Esophagus mucosa (tissue), 1 donor: ENCODE measurements at places on chromosomes 4 and X. TPM values are rescaled to one million over a fixed set of nuclear protein-coding genes. Genes with fewer than 3 reads are reported as not detected.

Gene FAM47E
- 0.20 TPM for total RNA-seq

Gene IL13RA1
- 82.2 TPM for total RNA-seq

DNA sequence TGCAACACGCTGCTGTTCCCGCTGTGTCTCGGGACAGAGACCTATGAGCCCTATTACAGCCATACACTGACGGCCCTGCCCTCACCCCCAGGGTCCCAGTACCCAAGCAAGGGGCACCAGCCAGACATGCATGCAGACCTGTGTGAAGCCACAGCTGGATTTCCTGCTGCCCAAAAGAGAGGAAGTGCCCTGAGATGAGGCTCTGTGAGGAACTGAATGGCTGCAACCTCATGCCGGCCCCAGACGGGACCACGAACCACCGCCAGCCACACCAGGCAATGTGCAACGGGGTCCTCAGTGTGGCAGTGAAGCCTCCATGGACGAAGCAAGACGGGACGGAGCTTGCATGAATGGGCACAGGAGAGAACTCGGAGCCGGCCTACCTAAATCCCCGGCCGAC lies 21.1 kb downstream of the CTBP1 start:
- no peak for ATAC-seq

Gene GPC4
- 2.7 TPM for total RNA-seq

- no peak for ATAC-seq
Observed at GRCh38 chr4:54986095-54986846, 139.1 kb downstream of the KDR start.

DNA sequence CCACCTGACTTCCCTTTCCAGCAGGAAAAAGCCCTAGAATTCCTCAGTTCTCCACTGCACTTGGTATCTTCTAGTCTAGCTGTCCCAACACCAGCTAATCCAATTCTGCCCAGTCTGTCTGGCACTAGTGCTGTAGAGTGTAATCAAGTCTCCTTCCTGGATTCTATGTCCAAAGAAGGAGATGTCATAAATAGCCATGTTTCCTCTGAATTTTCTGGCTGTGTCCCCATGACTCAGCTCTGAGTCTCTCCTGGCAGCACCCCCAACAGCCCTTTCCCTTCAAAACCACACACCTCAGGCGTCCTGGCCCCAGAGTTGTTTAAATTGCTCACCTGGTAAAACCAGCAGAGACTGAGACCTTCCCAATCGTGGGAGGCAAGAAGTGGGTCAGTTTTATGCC lies 197.2 kb downstream of the GRXCR1 start:
- no peak for ATAC-seq

DNA sequence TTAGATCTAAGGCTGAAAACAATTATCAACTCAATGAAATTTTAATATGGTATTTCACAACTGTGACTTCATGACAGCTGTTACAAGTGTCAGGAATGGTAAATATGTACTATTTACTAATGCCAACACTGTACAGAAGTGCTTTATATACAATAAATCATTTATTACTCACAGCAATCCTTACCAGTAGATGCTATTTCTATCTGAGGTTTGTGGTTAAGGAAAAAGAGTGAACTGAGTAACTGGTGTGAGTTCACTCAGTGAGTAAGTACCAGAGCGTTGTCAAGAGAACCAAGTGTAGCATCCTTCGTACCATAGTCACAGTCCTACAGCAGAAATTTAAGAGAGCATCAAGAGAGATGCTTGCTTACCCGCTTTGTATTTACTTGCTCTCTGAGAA lies 23.3 kb downstream of the MTHFD2L start:
- no peak for ATAC-seq

- ATAC-seq: no peak
Observed at GRCh38 chr4:98996765-98997068, 1.2 kb downstream of the METAP1 start.

Gene CXCL9
- total RNA-seq: not detected

- ATAC-seq: peak; percentile 0
Observed at GRCh38 chr4:48340276-48340964, 909 bp upstream of the SLAIN2 start.

Gene OPN1LW
- not detected for total RNA-seq

Gene BST1
- 0.80 TPM for total RNA-seq

DNA sequence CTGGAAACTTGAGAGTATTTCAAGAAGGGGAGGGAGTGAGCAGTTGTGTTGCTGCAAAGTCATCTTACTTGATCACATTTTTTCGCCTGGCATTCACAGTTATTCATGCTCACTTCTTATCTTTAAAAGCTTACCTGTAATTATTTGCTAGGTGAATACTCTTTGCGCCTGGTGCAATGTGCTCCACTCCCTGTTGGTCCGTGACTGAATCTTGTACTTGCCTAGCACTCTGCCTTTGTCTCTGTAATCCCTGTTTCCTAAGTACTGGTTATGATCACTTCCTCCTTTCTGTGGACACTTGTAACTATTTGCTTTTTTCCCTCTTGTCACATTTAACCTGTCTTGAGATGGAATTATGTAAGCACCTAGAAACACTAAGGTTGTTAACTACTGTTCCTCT lies 5.8 kb downstream of the BMP2K start:
- peak; percentile 86 for ATAC-seq

- no peak for ATAC-seq
Observed at GRCh38 chr4:56106180-56107147, 157.7 kb downstream of the CEP135 start.

DNA sequence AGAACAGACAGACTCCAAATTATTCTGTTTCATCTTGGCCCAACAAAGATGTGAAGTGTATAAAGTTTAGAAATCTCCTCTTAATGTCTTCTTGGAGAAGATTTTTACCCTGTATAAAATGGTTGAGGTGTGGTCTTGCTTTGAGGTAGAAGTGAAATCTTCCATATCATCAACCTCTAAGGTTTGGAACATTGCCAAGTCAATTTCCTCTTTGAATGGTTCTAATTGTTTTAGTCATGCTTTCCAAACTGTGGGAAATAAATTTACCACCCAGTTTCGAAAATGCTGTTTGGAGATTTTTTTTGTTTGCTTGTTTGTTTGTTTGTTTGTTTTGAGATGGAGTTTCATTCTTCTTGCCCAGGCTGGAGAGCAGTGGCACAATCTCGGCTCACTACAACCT lies 174.1 kb upstream of the ADAMTS3 start:
- no peak for ATAC-seq

Gene USP17L28
- not detected for total RNA-seq

Gene FABP2
- not detected for total RNA-seq

Gene LIMCH1
- 15.5 TPM for total RNA-seq

- ATAC-seq: no peak
Observed at GRCh38 chrX:102684772-102685520, 27.3 kb upstream of the GPRASP2 start.

Gene MBNL3
- total RNA-seq: 27.8 TPM

DNA sequence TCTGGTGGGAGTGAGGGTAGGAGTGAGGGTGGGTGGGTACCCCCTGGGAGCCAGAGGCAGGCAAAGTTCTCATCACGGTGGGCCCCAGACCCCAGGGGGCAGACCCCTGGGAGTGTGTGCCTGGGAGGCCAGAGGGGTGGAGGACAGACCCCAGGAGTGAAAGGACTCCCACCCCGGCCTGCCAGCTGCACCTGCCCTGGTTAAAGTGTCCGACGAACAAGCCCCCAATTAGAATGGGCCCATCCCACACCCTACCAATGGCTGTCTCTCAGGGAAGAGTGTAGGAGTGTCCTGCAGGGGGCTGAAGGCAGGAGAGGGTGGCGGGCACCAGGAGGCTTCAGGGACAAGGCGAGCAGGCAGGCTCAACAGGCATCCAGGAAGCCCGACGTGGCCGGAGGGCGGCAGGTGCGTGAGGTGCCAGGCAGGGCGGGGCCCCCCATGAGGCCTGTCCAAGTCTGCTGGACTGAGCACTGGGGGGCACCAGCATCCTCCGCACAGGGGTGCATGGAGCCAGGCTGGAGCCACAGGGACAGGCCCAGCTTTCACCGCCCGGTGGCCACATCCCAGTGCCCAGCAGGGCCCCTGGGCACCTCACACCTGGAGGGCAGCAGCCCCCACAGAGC lies 8.7 kb downstream of the PDE6B start:
- peak; percentile 8 for ATAC-seq

Gene ARAP2
- total RNA-seq: 28.5 TPM

DNA sequence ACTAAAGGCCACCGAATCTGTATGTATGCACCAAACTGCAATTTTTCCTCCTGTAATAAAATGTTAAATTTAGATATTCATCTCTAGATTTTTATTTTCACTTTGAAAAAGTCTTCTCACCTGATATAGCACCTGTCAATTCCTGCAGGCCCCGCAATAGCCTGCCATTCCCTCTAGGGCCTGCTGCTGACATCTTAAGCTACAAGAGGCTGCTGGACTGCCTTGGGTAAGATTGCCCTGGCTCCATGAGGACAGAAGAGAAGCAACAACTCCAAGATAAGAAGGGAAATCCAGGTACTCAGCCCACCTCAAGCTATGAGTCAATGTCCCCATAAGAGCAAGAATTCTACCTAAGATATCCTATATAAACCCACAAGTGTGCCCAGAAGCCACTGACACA lies 230.2 kb upstream of the AGTR2 start:
- ATAC-seq: no peak

- no peak for ATAC-seq
Observed at GRCh38 chrX:85569096-85569495, 189.6 kb upstream of the POF1B start.

DNA sequence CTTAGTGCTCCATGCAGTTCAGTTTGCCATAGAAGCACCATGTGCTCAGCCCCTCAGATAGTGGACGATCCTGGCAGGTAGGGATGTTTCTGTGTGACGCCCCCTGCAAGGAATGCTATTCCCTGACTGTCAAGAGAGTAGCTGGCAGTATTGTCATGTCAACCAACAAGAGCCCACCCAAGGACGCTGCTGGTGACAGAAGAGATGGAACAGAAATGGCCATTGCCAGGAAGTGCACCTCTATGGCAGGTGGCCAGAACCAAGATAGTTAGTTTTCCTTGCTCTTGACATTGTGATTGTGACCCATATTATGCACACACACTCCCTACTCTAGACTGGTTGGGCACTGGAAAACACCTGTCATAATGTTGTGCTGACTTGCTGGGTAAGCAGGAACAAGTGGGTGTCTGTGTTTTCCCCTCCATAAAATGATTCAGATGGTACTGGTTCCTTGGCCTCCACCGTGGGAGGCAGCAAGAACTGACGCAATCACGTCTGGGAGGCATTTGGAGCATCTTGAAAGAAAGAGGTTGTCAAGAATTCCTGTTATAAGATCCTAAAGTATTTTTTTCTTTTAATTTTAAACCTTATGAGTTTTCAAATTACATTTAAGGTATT lies 507.9 kb downstream of the MID1IP1 start:
- peak; percentile 29 for ATAC-seq

DNA sequence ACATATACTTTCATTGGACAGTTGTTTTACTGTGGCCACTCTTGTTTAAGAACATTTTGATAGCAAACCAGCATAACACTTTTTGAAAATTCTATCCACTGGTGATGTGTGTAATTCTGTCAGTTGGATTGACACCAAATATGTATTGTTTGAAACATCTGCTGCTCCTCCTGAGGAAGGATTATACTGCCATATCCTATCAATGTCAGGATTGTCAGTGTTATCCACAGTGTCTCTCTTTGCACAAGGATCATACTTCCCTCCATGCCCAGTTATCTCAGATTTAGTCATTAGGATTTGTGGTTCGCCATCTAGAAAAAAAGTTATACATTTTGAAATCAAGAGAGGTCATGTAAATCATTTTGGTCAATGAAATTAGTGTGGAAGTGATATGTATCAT lies 1859.6 kb downstream of the C4orf33 start:
- ATAC-seq: no peak

DNA sequence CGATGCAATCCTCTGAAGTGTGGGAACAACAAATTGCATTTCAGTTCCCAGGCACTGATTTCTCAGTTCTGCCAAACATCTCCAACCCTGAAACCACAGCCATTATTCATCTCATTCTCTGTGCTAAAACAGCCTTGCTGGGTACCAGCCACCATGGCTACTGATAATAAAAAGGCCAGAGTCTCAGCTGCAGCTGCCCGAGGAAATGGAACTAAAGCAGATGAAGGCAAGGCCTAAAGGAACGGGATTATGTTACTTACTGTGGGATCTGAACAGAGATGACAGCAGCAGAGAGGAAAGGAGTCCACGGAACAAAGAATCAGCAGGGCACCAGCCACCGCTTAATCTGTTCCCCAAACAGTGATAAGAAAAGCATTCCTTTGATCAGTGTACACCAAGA lies 155.7 kb downstream of the PAPSS1 start:
- ATAC-seq: no peak

Gene CPZ
- 0.80 TPM for total RNA-seq

Gene CENPVL1
- total RNA-seq: not detected

Gene KCNIP4
- not detected for total RNA-seq

Gene NXF2B
- not detected for total RNA-seq

- no peak for ATAC-seq
Observed at GRCh38 chr4:124092541-124092984, 620.0 kb downstream of the ANKRD50 start.

GRCh38 chrX:140510306-140510676 lies 5.4 kb upstream of the SOX3 start:
- ATAC-seq: no peak

Gene DMP1
- not detected for total RNA-seq
